ENCODE measurements at places on chromosomes 5 and 9. TPM values are rescaled to one million over a fixed set of nuclear protein-coding genes. Genes with fewer than 3 reads are reported as not detected.

The SLC25A2 gene
- total RNA-seq = not detected

The HEMGN gene
- 2.2 TPM for total RNA-seq

The C7 gene
- total RNA-seq = 4.4 TPM

The GRIN1 gene
- total RNA-seq = 41.8 TPM

The FOXD4L6 gene
- total RNA-seq = not detected

The SPATA31E1 gene
- total RNA-seq = not detected

The AK8 gene
- 0.49 TPM for total RNA-seq

The C9orf152 gene
- total RNA-seq = not detected

The SLC36A2 gene
- not detected for total RNA-seq

The RNF44 gene
- 13.5 TPM for total RNA-seq

The FOXI1 gene
- total RNA-seq = not detected

The ZBTB6 gene
- 59.7 TPM for total RNA-seq

The SPACA9 gene
- total RNA-seq = 2.5 TPM

The MORN5 gene
- 1.7 TPM for total RNA-seq

The FAM221B gene
- total RNA-seq = not detected

The CBY3 gene
- not detected for total RNA-seq

The PRR16 gene
- 1.2 TPM for total RNA-seq

The FIBCD1 gene
- 0.74 TPM for total RNA-seq

The QSOX2 gene
- 8.4 TPM for total RNA-seq

The ANKRD33B gene
- 3.0 TPM for total RNA-seq

The CEP72 gene
- 3.2 TPM for total RNA-seq

The PKD2L2 gene
- under 0.01 TPM for total RNA-seq

The IFNE gene
- not detected for total RNA-seq

The SERF1A gene
- 18.2 TPM for total RNA-seq

The HOMER1 gene
- total RNA-seq = 80.2 TPM

The FLT4 gene
- 2.0 TPM for total RNA-seq

All from temporal lobe (tissue), 4 donors.